ENCODE measurements at places on chromosomes 3 and 15.

DNA sequence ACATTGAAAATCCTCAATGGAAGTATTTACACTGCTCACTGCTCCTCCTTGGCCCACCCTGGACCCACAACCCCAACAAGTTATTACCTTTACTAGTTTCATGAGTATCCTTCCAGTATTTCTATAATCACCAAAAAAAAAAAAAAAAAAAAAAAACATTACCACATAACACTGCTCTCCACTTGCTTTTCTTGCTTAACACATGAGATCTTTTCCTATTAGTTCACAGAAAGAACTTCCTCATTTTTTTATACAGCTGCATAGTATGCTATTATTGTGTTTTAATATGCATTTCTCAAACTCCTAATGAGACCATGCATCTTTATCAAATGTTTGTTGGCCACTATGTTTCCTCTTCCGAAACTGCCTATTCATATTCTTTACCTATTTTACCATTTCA lies 14.6 kb downstream of the GABPB1 start:
- DNase-seq, result no peak

- DNase-seq, result no peak
Measured at GRCh38 chr3:49727924-49728361, 4.2 kb upstream of the GMPPB start.

GRCh38 chr15:58346361-58346760 lies 85.4 kb upstream of the LIPC start:
- no peak for DNase-seq

DNA sequence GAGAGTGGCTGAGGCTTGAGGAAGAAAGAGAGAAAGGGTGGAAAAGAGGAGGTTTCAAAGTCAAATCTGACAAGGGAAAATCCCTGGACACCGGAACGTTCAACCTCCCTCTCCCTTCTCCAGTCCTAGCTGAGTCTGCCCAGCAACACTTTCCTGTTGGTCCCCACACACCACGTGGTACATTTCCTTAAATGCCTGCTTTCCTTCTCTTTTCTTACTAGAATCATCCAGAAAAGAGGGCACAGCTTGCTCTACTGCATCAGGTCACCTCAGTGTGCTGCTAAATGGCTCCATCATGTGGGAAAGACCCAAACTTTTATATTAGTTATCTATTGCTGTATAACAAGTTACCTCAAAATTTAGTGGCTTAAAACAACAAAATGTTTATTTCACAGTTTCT lies 181.2 kb downstream of the NECTIN3 start:
- no peak for DNase-seq

DNA sequence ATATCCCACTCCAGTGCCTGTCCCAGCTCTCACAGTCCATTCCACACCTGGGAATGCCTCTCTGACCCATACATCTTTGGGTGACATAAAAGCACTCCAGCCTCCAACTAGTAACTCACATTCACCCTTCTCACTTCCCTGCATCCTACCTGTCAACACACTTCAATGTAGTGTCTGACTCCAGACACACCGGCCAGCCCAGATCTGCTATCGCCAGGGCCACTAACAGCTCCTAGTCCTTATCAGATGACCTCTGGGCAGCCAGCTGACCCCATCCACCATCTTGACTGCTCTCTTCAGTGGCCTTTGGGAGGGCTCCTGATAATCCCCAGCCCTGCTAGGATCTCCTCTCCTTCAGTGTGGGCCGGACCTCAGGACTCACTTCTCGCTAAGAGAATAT lies 2.9 kb upstream of the MCM2 start:
- DNase-seq, result no peak

DNA sequence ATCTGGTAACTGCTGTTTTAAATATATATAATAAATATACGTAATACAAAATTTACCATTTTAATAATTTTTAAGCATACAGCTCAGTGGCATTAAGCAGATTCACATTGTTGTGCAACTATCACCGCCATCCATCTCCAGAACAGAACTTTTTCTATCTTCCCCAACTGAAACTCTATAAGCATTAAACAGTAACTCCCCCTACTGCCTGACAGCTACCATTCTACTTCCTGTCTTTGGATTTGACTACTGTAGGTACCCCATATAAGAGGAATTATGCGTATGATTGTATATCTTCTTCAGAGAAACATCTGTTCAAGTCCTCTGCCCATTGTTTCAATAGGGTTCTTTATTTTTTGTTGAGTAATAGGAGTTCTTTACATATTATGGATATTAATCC lies 36.8 kb downstream of the EID1 start:
- no peak for DNase-seq

DNA sequence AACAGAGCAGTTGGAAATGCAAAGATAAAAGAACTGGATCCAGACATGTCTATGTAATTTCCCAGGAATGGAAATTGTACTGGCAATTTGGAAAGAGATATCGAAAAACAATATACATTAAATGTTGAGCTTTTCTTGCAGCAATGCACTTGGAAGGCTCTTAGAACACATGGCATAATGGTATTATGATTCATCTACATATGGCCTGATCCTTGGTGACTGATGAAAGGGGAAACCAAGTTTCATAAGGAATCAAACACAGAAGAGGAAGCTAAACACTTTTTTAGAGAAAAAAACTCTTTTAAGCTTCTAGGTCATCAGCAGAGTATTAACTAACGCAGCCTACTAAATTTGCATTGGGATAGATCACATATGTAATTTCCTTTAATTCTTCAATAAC lies 12.4 kb upstream of the GREM1 start:
- DNase-seq, result no peak

- no peak for DNase-seq
Measured at GRCh38 chr3:65706776-65707568, 331.7 kb downstream of the MAGI1 start.

- DNase-seq, result peak; percentile 3
Measured at GRCh38 chr3:124221422-124221821, 229.5 kb upstream of the ROPN1 start.

- DNase-seq, result peak; percentile 45
Measured at GRCh38 chr15:52295421-52296001, at the start of gene MYO5C. MYO5C (minus strand) TSS chr15:52295804; CDS start chr15:52295636, 168 bp downstream.

DNA sequence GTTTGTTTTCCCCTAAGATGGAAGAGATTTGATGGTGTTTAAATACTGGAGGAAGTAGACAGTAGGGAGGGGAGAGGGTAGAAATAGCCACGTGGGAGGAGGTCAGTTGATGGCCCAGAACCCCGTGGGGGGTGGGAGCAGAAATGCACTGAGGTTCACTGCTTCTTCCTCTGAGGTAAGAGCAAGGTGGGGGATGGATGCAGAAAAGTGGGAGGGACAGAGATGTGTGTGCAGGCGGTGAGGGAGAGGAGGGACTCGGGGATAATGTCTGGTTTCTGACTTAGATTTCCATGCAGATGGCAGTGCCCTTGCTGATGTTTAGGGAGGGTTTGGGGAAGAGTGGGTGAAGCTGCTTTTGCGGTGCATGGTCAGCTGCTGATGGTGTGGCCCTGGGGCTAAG lies 102.9 kb downstream of the ARNT2 start:
- no peak for DNase-seq

GRCh38 chr3:105611304-105612192 lies 244.8 kb downstream of the ALCAM start:
- DNase-seq, result peak; percentile 27

DNA sequence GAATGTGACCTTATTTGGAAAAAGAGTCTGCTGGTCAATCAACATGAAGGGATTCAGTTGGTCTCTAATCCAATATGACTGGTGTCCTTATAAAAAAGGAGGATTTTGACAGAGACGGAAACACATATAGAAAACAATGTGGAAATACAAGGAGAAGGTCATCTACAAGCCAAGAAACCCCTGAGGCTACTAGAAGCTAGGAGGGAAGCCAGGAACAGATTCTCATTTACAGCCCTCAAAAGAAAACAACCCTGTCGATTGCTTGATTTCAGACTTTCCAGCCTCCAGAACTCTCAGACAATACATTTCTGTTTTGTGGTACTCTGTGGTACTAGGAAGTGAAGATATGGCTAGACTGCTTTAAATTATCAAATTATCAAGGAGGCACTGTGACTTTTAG lies 162.9 kb upstream of the IGF1R start:
- DNase-seq, result no peak

DNA sequence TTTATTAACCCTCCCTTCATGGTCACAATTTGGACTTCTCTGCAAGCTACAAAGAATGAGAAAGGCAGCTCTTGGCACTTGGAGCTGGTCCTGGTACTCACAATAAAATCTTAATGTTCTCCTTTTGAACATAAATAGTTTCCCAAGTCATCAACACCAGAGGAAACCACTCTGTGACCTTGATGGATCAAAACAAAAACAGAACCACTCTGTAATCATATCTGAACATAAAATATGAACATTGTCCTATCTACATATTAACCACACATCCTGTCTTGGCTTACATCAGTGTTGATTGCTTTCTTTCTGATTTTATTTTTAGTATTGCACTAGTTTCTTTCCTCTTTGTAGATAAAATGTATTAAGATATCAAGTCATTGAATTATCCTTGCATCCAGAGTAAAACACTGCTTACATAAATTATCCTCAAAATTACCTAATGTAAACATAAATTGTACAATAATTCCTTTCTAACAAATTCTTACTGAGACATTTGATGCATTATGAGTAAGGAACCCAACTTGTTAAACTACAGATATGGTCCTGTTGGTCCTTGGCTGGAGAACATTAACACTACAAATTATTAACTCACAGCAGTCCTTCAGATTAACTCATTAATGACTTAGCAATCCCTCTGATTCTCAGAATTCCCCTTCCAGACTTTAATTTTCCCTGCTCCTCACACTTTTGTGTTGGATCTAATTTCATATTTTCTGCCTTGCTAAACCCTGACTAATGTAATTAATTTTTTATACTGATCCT lies 860.5 kb downstream of the DIPK2A start:
- no peak for DNase-seq

DNA sequence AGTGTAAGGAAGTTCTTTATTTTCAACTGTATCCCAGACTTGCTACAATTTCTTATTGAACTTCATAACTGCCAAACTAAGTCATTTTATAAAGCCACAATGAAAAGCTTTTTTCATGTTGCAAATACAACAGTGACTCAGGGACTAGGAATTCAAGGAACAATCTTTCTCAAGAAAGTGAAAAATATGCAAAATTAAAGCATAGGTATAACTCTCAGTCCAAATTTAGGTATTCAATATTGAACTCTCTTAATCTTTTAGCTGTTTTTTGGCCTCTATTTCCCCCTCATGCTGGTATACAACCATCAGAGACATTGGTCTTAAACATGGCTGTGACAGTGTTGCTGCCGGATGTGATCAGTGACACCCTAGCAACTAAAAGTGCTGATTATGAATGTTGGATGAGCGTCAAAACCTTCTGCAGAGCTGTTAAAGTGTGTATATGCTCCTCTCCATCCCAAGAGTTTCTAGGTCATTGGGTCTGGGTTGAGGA lies 476.9 kb downstream of the ZNF385D start:
- DNase-seq, result no peak

GRCh38 chr15:44798826-44799225 lies 62.5 kb downstream of the TRIM69 start:
- peak; percentile 7 for DNase-seq

GRCh38 chr3:40875581-40875980 lies 323.7 kb upstream of the CTNNB1 start:
- no peak for DNase-seq

DNA sequence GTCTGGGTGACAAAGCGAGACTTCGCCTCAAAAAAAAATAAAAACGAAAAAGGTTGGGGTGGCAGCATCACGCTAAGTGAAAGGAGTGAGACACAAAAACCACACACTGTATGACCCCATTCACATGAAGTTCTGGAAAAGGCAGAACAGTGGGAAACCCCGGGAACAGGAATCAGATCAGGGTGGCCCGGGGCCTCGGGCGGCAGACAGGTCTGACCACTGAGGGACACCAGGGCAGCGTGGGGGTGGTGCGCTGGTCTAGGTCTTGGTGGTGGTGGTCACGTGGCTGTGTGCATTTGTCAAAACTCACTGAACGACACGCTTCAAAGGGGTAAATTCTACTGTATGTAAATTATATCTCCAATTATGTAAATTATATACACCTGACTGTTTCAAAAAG lies 79.7 kb upstream of the PRR20G start:
- DNase-seq, result no peak

DNA sequence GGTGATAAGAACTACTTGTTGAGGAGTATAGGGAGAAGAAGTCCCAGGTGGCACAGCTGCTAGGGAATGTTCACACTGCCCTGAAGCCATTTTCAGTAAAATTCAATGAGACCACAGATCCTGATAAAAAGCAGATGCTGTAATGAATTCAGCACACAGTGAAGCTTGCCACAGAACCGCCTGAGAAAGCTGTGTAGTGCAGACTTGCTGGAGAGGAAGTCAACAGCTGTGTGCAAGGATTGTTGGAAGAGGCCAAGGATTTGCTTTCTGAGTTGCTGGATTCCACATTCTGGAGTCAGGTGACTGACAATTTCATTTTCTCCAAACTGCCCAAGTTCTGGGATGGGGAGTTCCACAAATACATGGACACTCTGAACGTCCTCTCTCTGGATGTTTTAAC lies 70.9 kb downstream of the ANP32A start:
- DNase-seq, result no peak
